ENCODE measurements at places on chromosomes 5 and 9.

DNA sequence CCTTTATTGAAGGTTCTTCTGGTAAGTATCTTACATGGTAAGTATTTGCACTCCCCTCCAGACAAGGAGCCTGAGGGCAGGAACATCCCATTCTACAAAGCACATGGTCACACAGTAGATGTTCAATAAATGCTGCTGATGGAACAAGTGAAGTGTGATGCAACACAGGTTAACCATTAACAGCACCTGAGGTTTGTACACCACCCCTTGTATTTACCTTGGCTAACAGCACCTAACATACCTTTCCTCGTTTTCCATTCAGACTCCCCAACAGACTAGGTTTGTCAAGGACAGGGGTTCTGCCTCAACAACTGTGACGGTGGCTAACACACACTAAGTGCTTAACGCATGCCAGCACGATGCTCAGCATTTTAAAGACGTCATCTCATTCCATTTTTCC lies 213.6 kb downstream of the MAPKAP1 start:
- DNase-seq: no peak

DNA sequence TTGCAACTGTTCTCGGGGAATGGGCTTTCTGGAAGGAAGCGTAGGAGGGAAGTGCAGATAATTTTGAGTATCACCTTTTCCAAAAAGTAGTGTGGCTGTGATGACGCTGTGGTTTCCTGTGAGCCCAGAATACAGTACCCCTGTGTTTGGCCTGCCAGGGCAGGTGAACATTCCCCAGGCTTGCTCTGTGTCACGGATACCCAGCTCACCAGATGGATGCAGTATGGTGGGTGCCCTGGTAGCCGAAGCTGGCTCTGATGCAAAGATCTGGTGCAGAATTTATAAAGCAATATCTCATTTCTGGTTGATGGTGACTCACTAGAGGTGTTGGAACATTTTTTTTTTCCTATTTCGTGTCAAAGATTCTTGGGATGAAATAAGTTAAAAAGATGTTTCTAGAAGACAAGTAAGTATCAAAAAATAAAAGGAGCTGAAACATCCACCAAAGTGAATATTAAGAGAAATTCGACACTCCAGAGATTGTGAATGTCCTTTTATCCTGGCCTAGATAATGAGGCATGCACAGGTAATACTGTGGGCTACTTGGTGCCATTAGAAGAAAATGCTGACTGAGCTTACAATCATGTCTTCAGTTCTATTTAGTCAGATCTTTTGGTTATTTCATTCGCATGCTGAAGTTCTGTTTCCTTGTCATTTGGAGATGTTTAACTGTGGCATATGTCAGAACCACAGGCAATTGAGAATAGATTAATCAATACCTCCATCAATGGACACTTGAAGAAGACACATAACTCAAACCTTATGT lies 200.1 kb downstream of the GADD45G start:
- DNase-seq: no peak

DNA sequence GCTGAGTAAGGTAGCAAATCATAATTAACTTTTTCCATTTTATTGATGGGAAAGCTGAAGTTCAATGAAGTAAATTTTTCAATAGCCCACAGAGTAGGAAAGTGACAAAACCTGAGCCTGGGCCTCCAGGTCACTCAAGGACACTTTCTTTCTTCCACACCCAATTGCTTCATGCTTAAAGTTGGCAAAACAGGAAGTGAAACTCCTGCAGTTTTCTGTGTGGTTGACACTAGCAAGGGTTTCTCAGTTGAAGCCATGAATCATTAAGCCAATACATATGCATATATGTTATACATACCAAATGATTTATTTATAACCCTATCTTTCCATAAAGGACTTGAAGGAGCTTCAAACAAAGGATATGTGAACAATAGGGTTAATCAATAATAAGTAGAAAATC lies 13.9 kb downstream of the TLR4 start:
- no peak for DNase-seq

DNA sequence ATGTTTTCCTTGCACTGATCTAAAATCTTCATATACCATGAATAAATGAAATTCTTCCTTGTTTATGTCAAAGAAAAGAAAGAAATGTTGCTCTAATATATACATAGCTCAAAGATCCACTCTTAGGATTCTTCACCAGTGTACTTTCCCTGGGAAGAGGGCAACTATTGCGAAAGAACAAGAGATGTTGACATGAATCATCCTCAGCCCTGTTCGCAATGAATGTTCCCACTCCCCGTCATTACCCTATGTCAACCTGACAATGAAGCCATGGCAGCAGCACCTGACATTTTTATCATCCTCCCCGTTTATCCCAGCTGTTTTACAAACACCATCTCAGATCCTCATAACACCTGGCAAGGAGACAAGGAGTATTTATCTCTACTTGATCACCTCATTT lies 409.1 kb upstream of the GRIA1 start:
- DNase-seq: no peak

DNA sequence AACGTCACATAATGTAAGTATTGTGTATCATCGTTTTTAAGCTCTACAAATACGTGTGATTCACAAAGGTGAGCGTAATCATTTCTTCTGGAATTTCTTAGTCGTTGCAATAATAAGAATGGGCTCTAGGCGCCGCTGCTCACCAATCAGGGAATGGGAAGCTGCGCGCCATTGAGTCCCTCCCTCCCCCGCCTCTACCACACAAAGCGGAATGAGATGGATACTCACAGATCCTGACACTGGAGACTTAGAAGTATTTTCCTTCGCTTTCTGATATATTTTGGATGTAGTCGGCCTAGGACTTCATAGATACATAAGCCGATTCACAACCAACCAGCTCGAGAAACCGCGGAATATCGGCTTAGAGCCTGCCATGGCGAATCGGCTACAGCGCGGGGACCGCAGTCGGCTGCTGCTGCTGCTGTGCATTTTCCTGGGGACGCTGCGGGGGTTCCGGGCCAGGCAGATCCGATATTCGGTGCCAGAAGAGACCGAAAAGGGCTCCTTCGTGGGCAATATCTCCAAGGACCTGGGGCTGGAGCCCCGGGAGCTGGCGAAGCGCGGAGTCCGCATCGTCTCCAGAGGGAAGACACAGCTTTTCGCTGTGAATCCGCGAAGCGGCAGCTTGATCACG lies at the start of gene PCDHGA11:
TSS of gene PCDHGA11 (plus strand) at position 197 of the 634 bp plus-strand sequence. CDS start at position 374, 177 bp downstream.
- no peak for DNase-seq

DNA sequence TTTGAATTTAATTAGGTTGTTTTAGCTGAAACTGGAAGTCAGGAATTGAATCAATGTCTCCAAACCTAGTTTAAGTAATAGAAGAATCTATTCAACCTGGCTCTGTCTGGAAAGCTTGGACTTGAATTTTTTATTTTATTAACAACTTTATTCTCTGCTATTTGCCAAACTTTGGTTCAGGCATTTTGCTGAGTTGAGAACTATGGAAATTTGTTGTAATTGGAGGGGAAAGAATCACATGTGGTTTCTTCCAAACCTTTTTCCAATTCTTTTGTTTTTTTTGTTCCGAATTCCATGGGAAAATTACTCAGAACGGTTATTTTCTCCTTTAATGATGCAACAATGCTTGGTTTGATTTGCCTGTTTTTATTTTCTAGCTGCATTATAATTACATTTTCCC lies 98.2 kb upstream of the RPS23 start:
- no peak for DNase-seq

GRCh38 chr5:127867022-127867783 lies 164.0 kb downstream of the CCDC192 start:
- DNase-seq: no peak

DNA sequence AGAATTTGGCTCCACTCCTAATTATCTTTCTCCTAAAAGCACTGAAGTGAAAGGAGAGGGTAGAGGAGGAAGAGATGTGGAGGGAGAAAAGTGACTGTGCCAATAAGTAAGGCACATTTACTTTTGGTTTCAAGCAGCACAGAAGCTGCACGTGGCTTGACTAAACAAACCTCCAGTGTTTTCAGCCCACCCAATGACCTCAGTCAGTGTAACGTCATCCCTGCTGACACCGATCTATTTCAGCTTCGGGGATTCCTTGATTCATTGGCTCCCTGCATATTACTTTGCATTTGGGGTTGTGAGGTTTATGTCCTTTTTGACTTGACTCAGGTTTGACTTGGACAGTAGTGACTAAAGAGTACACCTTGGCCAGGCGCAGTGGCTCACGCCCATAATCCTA lies 35.6 kb upstream of the NIM1K start:
- no peak for DNase-seq
